ENCODE measurements at places on chromosomes 5 and 9.

- DNase-seq: peak; percentile 37
Measured at GRCh38 chr9:16289639-16290038, 580.8 kb downstream of the BNC2 start.

DNA sequence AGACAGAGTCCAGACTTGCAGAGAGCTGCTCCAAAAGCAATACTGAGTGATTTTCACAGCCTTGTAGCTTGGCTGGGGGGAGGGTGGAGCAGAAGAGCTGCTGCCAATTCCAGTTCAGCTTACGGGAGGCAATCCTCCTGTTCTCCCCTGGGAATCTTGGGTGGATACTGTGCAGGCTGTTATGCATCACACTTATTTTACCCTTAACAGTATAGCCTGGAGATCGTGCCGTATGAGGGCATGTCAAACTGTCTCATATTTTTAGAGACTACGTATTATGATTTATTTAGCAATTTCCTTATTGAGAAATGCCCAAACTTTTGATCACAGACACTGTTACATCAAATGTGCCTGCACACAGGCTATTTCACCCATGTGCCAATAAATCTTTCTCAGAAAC lies 85.2 kb downstream of the BASP1 start:
- DNase-seq: peak; percentile 48

GRCh38 chr5:168842571-168843205 lies 263.5 kb upstream of the PANK3 start:
- no peak for DNase-seq

DNA sequence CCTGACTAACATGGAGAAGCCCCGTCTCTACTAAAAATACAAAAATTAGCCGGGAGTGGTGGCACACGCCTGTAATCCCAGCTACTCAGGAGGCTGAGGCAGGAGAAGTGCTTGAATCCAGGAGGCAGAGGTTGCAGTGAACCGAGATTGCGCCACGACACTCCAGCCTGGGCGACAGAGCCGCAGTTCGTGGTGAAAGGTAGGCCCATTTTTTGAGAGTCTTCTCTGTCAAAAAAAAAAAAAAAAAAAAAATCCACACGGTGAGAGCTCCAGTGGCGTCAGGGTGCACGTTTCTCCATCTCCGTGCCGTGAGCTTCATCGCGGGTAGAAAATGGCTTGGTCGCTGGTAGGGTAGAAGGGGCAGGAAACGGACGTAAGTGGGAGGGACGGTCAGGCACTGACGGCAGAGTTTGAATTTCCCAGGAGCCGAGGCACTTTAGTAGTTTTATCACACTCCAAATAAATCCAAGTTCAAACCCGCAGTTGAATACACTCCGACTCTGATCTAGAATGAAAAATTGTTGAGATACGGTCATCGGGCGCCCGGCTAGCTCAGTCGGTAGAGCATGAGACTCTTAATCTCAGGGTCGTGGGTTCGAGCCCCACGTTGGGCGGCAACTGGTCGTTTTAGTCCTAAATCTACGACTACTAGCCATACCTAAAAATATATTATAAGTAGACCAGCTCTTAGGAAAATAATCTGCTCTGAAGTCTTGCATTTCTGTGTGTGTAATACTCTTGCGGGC lies 2.4 kb upstream of the TRIM7 start:
- peak; percentile 92 for DNase-seq

- DNase-seq: no peak
Measured at GRCh38 chr5:531101-531748, 7.0 kb upstream of the SLC9A3 start.

DNA sequence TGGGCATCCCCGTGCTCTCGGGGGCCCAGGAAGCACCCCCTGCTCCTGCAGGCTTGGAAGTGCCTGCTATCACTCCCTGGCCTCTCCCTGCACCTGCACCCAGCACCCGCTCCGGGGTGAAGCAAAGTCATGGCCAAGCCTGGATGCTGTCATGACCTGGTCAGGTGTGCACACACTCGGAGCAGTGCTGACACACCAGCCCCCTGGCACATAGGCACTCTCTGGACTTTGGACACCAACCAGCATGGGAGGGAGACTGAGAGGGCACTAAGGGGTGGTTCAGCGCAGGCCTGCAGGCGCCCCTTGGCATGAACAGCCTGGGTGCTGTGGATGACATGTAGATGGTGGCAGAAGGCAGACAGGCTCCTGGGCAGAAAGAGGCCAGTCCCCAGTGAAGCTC lies 158.6 kb downstream of the GHR start:
- no peak for DNase-seq

- DNase-seq: peak; percentile 8
Measured at GRCh38 chr5:158473016-158473635, 614.2 kb upstream of the CLINT1 start.

GRCh38 chr5:40828690-40829661 lies 6.0 kb downstream of the RPL37 start:
- no peak for DNase-seq

DNA sequence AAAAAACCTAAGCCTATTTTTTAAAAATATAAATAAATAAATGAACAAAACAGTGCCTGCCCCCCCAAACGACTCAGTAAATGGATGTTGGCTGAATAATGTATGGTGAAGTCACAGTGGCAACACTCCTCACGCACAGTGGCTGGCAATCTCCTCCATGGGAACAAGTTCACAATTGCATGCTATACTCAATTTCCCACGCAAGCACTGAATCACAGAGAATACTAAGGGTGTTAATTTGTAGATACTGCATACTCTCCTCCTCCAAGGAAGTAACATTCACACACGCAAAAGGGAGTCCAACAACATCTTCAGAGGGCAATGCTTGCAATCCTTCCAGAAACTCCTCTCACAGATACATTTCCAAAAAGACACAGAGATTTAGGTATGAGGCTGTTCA lies 47.5 kb downstream of the SERINC5 start:
- no peak for DNase-seq

DNA sequence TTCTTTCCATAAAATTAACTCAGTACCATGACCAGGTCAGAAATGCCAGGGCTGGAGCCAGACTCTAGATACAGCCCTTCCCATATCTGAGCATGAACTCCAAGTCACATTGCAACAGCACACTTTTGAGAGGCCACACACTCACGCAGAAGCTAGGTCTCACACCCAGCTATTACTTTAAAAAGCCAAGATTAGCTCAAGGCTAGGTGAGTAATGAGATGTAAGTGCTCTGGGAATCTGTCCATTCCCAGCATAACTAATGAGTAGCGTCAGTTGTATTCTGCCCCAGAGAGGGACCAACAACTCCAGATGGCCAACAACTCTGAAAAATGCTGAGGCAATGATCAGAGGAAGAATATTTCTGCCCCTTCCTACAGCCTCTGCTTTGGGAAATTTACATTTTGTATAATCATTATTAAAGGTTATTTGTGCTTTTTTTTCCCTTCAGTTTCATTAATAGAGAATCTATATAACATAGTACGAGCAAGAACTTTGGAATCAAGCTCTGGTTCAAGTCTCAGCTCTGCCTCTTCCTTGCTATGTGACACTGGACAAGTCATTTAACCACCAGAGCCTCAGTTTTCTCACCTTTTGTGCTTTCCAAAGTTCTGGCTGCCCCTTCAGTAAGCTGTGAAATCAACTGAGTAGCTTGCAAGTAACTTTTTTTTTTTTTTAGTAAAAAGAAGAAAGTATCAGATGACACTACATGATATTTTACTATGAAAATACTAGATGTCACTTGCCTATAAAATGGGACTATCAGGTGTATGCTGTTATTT lies 118.3 kb downstream of the NR6A1 start:
- peak; percentile 85 for DNase-seq

GRCh38 chr5:170254056-170254455 lies 21.3 kb downstream of the C5orf58 start:
- DNase-seq: no peak

DNA sequence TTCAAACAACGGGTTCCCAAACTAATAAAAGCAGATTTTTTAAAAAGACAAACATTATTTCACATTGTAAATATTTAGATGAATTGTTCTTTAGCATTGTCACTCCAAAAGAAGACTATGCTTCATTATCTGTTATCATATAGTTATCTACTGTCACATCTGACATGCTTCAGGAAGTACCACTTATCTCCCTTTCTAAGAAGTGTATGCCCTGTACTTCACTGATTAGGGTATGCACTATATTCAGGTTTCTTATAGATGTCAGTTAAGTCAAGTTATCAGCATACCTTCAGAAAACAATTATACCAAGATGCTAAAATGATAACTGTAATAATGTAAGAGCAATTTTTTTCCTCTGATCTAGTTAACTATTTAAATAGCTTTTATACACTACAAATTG lies 40.4 kb downstream of the LMBRD2 start:
- DNase-seq: no peak

DNA sequence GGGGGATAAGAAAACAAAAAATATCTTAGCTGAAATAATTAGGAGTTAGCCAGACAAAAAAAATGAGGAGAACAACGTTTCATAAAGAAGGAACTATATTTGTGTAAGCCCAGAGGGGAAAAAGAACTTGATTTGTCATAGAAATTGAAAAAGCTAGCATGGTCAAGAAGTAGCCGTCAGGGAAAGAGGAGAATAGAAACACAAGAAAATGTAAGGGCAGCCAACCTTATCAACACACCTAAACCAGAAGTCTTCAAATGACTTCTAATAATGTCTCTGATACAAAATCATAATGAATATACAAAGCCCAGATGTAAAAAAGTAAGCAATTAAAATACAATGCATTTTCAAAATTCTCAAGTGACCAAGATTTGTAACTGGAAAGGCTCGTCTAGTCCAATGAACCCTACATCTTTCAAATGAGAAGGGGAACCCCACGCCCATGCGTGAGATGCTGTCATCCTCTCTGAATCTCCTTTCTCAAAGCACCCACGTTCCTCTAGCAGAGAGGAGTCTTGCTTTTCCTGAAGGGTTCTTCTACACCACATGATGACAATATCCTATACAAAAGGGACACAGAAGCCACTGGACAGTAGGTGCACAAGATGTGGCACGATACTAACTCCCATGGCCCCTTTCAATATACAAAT lies 103.7 kb downstream of the ARL15 start:
- no peak for DNase-seq

DNA sequence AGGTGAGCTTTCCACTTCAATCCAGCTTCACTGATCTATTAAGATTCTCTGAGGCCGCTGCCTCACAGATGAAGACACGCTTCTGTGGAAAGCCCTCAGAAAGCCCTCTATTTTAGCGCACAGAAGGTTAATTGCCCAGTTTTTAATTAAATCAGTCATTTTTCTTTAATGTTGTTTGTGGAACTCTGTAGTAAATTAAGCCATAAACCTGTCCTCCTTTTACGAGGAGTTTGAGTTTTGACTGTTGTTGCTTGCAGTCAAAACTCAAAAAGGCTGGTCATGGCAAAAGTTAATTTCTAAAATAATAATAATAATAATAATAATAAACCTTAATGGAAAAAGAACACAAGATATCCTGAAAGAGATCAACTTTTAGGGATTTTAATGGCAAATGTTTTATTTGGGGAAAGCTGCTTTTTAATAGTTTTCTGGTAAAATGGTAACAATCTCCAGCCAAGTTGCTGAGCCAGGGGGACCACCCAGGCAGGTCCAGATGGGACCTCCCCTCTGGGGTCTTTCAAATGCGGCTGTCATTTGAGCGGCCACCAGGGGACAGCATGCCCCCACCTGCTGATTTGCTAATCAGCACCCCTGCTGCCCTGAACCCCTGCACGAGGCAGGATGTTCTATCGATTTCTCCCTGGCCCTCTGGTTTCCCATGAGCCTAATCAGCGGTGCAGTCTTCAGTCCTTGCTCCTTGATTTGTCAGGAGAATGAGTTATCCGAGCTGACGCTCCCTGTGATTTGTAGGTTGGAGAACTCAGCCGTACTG lies 247.2 kb downstream of the FSTL4 start:
- DNase-seq: no peak

GRCh38 chr5:59418808-59419207 lies 474.7 kb downstream of the PDE4D start:
- no peak for DNase-seq

- DNase-seq: peak; percentile 54
Measured at GRCh38 chr5:159899067-159900049, 16.9 kb upstream of the ADRA1B start.

- peak; percentile 86 for DNase-seq
Measured at GRCh38 chr9:115034801-115035200, 83.2 kb downstream of the TNC start.

GRCh38 chr9:128020692-128021091 lies 39.9 kb upstream of the EEIG1 start:
- no peak for DNase-seq

GRCh38 chr9:19471737-19472648 lies 63.2 kb downstream of the ACER2 start:
- DNase-seq: peak; percentile 69

DNA sequence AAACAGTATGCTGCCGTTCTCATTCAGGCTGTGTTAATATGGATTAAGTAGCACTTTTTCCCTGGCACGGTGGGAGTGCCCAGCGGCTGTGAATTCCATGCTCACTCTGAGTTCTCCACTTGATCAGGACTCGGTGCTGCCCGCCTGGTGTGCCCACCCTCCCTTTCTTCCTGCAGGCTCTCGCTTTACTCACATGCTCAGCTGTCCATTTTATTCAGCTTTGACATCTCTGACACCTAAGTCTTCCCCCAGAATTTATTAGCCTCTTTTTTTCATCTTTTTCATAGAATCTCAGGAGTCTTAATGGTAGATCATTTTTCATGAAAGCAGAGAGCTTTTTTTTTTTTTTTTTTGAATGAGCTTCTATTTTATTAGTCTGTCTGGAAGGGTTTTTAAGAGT lies 626.5 kb downstream of the IRX1 start:
- DNase-seq: no peak

DNA sequence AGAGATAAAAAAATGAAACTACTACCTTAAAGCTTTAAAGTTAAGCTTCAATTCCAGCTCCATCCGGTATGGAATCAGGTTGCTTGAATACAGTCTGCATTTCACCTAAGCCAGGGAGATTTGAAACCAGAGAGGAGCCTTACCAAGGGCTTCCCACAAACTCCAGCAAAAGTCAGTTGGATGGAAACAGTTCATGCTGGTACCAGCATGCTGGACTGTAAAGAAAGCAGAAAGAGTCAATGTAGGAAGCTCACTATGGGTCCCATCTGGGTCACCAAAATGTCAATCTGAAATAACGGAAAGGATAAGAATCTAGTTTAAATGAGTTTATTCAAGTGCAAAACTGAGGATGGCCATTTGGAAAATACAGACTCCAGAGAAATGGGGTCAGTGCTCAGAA lies 65.3 kb downstream of the CDO1 start:
- no peak for DNase-seq

DNA sequence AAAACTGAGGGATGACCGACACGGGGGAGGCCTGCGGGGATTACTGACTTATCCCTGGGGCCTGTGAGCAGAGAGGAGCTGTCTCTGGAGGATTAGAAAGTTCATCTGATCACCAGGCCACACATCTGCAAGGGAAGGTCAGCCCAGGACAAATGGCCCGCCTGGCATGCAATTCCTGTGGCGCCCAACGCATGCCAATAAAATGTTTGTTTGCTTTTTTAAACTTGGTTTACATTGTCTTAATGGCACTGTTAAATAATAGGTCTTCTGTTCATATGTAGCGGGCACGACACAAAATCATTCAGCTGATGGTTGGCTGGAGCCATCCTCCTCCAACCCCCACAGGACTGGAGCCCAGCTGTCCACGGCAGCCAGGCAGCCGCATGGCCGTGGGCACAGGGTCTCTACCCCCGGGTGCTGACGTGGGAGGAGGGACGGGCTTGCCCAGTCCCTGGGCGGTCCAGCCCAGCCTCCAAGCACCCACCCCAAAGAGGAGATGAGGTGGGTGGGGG lies 41.0 kb upstream of the SLC12A7 start:
- DNase-seq: peak; percentile 12

GRCh38 chr9:70517926-70518610 lies 103.6 kb upstream of the KLF9 start:
- DNase-seq: no peak
